ENCODE measurements at places on chromosomes 7 and 10.
A peak's percentile ranks its signal among the peaks of the same experiment; 100 is the strongest.

- peak; percentile 64 for DNase-seq
These were observed 128.2 kb downstream of the UBE2H start for GRCh38 chr7:129824291-129825208.

GRCh38 chr7:144386741-144387140, 16.8 kb downstream of the NOBOX start:
- DNase-seq: no peak

GRCh38 chr10:86535132-86535882, 13.7 kb upstream of the WAPL start:
- peak; percentile 48 for DNase-seq

- DNase-seq: no peak
These were observed 264.4 kb upstream of the GALNT17 start for GRCh38 chr7:70867513-70867912.

DNA sequence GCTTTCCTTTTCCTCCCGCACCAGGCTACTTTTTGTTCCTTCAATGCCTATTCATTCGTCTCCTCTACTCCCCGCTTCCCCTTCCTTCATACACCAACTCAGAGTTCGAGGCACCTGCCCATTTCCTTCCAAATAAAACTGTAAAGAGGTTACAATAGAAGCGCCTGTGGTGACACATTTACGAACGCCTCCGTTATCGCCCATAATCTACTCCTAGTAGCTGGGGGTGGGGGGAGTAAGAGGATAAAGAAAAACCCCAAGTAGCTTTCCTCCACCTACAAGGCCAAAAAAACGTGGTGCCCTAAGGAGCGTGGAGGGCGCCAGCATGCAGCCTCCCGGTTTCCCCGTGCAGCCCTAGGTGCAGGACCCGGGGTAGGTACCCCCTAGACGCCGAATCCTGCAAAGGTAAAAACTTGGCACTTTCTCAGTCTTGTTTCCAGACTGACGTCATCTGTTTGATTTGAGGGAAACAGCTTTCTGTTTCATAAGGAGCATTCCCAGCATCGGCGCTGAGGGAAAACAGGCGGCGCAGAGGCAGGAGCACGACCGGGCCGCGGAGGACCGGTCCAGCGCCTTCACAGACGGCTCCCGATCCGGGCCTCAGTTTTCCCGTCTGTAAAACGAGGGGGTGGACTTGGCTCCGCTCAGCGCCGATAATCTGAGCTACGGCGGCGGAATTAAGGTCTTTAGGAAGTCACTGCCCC, 922 bp downstream of the PPA1 start:
- DNase-seq: peak; percentile 20

All from myocyte (in vitro differentiated cells).